ENCODE measurements at places on chromosomes 7 and 10.
A peak's percentile ranks its signal among the peaks of the same experiment; 100 is the strongest.

DNA sequence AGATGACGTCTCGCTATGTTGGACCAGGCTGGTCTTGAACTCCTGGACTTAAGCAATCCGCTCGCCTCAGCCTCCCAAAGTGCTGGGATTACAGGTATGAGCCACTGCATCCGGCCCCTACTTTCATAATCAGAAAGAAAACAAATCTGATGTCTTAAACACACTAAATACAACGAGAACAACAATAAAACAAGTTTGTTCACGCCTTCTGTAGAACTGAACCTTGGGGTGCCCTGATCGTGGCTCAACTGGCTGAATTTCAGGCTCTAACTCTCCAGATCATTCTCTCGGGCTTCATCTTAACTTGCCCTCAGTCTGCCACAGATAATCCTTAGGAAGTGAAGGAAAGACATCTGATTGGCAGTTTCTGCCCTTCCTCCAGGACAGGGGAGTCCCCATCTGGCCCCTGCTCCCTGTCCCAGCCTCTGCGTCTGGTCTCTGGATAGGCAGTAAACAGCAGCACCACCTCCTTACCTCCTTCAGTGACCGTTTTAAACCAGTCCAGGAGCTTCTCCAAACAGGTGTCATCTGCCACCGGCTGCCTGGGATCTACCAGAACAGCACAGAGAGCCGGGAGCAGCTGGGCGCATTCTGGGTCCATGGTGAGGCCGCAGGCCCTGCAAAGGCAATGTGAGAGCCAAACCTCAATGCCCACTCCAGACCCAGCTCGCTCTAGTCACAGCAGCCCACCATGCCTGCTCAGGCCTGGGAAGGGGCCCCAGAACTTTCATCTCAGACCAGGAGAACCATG, 1.3 kb downstream of the BRAT1 start:
- no peak for DNase-seq

GRCh38 chr7:116317907-116318306, 107.6 kb downstream of the TES start:
- no peak for DNase-seq

- DNase-seq: no peak
These were observed 101.0 kb downstream of the HERPUD2 start for GRCh38 chr7:35593899-35594298.

DNA sequence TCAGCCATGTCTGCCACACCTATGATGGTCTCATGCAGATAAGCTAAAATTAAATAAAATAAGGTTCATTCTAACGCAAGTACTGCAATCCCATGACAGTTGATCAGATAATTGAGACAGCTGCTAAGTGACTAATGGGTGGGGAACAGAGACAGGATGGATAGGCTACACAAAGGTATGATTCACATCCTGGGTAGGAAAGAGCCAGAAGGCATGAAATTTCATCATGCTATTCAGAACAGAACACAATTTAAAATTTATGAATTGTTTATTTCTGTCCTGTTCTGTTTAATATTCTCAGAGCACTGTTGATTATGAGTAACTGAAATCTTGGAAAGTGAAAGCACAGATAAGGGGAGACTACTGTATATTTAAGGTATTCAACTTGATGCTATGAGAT, 381.8 kb upstream of the SORCS1 start:
- no peak for DNase-seq

- DNase-seq: no peak
These were observed 23.6 kb upstream of the PDCD4 start for GRCh38 chr10:110848106-110848505.

- DNase-seq: peak; percentile 43
These were observed 33.6 kb downstream of the FAM25A start for GRCh38 chr10:87053577-87054181.

- DNase-seq: no peak
These were observed 3.4 kb downstream of the FEZF1 start for GRCh38 chr7:122300956-122301833.

DNA sequence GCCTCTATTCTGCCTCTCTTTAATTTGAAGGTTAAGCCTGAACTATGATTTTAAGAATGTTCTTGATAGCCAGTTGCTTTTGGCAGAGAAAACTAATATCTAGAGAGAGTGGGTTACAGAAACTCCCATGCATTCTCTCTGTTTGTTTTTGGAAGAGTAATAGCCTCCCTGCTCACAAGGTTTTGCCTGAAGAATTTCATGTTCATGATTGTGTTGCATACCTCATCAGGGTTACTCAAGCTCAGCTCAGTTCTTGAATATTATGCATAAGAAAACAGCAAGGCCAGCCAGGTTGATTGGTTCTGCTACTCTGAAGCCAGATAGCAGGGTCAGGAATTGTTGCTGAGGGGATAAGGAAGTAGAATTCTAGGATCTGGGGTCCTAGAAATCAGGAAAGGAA, 137.4 kb downstream of the MDFIC start:
- no peak for DNase-seq

All from posterior cingulate gyrus (tissue), 11 donors.